ENCODE measurements at places on chromosomes 7 and 10.

GRCh38 chr10:53597835-53598251 lies 825.3 kb upstream of the MBL2 start:
- no peak for DNase-seq

GRCh38 chr10:88336334-88336733 lies 246.8 kb downstream of the RNLS start:
- DNase-seq, result no peak

DNA sequence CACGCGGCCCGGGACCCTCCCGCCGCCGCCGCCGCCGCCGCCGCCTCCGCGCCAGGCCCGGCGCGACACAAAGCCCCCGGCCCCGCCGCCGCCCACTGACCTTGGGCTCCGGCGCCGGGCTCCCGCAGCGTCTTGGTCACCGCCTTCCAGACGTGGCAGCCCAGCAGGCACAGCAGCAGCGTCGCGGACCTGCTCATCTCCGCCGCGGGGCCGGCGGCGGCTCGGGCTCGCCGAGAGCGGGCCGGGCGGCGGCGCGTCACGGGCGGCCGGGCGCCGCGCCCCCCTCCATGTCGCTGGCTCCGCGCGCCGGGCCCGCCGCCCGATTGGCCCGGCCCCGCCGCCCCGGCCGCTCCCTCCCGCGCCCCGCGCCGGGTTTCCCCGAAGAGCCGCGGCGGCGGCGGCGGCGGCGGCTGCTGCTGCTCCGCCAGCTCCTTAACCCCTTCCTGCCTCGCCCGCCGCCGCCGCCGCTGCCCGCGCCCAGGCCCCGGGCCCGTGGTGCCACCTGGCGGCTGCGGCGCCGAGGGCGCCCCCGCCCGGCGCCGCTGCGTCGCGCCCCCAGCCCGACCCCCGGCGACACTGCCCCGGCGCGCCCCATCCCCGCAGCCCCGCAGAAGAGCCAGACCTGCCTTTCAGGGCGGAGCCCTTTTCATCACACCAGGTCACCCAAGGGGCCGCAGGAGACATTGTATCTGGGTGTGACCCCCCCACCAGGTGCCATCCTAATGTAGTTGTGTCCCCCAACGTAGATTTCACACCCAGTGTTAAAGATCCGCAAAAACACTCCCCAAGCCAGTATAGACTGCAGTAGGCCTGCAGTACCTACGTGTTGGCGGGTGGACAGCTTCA lies at the start of gene FAM171A1:
Gene FAM171A1 (minus strand): TSS at position 434 of the 846 bp plus-strand sequence. CDS start 237 bp downstream, at position 197.
- peak; percentile 13 for DNase-seq

DNA sequence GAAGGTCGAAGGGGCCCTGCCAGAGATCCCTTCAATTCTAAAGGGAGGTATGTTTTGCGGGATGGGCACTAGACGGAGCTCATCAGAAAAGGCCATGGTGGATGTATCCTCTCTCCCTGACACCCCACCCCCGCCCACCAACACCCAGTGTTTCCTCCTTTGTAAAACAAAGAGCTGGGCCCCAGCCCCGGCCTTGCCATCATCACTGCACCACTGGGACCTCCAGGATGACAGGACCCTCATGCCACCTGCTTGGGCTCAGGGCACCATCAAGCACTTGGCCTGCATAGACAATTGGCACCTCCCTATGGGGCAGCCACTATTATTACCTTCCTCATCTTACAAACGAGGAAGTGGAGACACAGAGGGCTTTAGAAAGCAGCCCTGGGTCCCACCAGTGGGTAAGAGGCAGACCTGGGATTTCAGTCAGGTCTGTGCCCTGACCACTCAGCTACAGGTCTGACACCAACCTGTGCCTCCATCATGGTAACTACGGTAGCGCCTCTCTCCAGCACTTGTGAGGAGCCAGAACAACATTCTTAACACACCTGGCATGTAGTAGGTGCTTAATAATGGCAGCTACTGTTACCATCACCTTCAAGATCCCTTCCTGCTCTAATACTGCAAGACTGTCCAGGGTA lies 2.0 kb downstream of the CALML3 start:
- DNase-seq, result no peak

GRCh38 chr7:85011127-85011526 lies 175.7 kb downstream of the SEMA3D start:
- no peak for DNase-seq

GRCh38 chr7:45086331-45087065 lies 2.3 kb downstream of the NACAD start:
- no peak for DNase-seq

DNA sequence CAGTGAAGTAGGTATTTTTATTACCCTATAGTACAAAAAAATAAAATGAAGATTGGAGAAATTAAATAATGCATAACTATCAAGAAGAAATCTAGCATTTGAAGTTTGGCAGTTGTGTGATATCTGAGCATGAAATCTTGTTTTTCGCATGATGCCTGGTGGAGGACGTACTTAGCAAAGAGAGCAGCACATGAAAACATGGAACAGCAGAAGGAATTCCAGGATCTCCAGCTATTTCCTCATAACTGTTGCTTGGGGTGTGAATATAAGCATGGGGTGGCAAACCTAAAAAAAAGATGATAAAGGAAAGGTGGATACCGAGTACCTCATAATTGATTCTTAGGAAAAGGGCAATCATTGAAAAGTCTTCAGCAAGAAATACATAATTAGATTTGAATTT lies 174.3 kb upstream of the FAM3C start:
- no peak for DNase-seq

GRCh38 chr10:74150204-74150989 lies at the start of gene AP3M1:
Gene AP3M1, minus strand, starts transcription at chr10:74150828. Its CDS starts 12,449 bp downstream, at chr10:74138379.
- DNase-seq, result peak; percentile 63

- no peak for DNase-seq
Measured at GRCh38 chr7:151387161-151388006, 22.5 kb downstream of the WDR86 start.

DNA sequence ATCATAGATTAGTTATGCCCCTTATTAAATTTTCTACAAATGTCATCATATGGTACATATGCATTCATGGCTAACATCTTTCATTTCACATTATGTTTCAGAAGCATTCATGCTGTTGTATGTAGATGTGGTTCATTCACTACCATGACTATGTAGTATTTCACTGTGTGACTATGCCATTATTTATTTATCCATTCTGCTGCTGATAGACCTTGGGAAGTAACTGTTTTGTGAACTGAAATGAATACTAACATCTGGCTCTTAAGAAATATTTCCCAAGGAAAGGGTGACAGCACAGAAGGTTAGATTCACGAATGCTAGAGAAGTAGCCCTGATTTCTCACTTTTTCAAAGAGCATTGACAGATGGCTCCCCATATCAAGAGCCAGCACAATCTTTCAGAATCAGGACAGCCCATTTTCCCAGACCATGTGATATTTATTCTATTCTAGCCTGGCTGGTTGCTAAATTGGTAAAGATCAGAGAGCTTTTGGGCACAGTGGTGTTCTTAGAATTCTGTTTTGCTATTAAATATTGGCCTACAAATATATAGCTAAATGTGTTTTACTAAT lies 157.4 kb downstream of the DYNC1I1 start:
- DNase-seq, result no peak

DNA sequence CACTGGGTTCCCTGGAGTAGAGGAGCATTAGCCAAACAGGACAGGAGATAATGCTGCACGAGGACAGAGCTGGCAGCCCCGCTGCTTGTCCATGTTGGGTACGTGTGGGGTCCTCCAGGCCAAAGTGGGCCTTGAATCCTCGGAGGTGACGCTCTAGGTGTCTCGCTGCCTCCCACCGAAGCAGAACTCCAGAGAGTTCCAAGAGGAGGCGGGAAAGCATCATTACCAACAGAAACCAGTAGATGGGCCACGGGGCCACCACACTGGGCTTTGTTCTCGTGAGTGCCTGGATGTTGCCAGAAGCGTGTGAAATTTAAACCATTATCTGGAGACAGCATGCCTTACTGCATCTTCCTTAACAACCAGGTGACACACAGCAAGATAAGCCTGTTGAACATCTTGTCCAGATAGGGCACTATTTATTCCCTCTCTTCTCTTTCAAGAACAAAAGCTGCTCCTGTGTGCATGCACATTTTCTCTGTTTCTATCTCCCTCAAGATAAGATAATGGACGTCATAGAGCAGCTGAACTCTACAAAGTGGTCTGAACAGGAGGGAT lies 56.8 kb downstream of the TNS3 start:
- DNase-seq, result no peak

DNA sequence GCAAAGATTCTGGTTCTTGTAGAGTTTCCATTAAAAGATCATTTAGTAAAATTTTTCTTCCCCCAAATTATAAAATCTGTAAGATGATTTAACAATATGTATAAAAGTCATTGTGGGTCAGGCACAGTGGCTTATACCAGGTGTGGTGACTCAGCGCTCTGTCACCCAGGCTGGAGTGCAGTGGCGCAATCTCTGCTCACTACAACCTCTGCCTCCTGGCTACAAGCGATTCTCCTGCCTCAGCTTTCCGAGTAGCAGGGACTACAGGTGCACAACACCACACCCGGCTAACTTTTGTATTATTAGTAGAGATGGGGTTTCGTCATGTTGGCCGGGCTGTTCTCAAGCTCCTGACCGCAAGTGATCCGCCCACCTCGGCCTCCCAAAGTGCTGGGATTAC lies 68.0 kb downstream of the SEPTIN14 start:
- DNase-seq, result no peak

GRCh38 chr7:138212314-138212713 lies 136.1 kb downstream of the AKR1D1 start:
- no peak for DNase-seq

DNA sequence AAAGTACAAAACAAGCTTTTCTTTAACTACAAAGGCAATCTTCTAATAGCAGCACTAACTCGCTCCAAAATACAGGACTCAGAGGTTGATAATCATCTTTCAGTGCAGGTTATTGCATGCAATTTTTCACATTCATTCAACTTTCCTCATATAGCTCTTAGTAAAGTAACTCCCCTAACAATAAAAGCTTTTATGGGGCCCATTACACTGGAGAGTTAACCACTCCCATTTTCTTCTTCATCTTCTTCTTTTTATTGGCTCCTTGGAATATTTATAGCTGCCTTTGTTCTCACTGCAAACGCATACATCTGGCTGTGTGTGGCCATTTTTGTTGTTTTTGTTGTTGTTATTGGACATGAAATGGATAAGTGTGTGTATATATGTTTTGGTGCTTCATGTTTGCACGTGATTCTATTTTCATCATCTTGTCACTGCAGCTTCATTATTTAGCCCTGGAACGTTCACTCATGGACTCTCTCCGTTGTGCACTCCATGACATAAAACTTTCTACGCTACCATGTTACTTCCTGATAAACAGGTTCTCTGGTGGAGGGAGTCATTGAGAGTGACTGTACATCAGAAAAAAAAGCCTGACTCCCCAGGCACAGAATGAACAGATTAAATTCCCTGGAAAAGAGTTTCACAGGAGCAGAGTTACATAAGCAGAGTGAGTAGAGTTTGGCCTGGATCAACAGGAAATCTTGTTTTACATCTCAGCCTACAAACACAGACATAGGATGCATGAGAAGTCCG lies 236.4 kb upstream of the SP4 start:
- DNase-seq, result no peak

DNA sequence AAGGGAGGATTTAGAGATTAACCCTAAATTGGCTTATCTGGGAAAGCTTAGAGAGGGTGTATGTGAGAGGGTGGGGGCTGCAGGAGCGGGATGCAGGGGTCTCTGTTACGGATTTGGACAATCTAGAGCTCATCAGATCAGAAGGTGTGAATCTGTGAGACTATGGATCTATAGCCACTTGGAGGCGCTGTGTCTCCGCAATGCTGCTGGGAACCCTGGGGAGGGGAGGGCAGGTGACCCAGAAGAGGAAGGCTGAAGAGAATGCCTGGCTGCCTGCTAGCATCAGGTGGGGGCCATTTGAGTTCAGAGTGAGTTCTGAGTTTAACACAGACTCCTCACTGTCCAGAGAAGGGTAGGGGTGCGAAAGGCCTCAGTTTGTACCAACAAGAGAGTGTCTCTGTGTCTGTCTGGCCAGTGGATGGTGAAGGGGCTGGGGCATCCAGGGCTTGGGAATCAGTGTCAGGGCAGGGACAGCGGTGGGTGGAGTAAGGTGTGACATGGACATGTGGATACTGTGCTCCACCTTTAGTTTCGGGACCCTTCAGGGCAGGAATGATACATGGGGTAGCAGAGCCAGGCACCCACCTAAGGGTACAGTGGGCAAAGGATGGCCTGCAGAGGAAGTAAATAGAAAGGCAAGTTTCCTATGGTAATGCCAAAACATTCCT lies 187.3 kb upstream of the PRSS58 start:
- no peak for DNase-seq

- DNase-seq, result no peak
Measured at GRCh38 chr10:3068201-3068967, 1.0 kb downstream of the PFKP start.

DNA sequence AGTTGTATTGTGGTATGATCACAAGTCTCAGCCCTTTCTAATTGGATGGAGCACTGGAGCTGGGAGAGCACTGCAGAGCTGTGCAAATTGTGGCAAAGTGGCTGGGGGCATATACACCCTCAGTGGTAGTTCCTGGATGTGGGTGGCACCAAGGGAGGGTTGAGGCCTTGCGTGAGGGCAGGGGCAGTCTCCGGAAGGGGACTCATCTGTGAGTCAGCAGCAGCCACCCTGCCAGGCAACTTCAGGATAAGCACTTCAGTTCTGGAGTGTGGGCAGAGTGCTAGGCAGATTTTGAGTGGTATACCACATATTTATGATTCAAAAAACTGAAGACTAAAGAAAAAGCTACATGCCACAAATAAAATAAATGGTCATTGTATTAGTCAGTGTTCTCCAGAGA lies 210.5 kb downstream of the ETV1 start:
- no peak for DNase-seq

DNA sequence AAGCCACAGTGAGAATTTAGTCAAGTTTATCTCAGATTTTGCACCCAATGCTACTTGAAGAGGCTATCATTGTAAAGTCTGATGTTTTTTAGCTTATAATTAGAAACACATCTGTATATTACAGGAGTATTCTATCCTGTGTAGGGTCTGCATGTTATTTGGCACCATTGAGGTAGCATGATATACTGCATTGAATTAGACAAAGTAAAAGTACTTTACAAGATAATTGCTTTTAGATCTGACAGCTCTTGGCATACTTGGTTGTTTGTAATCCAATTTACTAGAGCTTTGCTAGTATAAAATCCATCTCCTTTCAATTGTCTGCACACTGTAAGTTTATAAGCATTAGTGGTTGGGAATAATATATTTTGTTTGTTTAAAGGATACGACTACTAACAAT lies 714.3 kb downstream of the ANKRD7 start:
- DNase-seq, result no peak

- DNase-seq, result no peak
Measured at GRCh38 chr10:115093286-115093775, at the start of gene ATRNL1. Gene ATRNL1, plus strand, starts transcription at chr10:115093365. Its CDS starts 386 bp downstream, at chr10:115093751.
